ENCODE measurements at places on chromosomes 2 and 18.

- no peak for DNase-seq
Measured at GRCh38 chr2:20682167-20682920, 15.4 kb downstream of the GDF7 start.

DNA sequence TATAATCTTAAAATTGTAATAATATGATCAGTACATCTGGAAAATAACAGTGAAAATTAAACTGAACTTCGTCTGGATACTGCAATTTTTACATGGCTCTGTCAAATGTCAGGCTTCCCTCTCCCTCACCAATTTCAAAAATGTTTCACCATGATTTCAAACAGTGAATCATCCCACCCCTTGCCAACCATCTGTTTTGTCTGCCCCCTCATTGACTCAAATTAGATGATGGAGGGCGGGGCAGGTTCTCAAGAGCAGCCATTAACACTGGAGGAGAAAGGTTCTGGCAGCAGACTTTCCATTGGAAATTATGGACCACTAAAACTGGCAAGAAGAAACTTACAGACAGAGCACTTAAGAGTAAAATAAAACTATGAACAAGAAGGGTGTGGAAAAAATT is 1195.7 kb upstream of the ZEB2 start:
- no peak for DNase-seq

DNA sequence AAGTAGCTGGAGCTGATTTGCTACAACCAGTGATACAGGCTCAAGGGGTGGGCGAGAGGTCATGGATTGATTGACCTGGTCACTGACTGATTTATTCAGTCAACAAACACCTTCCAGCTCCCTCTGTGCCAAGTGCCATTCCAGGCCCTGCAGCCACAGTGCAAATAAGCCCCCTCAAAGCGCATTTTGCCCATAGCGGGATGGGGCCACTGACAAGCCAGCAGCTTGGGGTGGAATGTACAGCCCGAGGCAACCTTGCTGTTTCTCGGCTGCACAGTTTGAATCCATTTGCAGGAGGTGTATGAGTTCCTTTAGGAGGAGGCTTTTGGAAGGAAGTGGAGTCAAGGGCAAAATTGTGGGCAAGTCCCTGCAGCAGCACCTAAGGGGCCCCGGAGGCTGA is 235.2 kb downstream of the TPGS2 start:
- DNase-seq = no peak

GRCh38 chr2:118846953-118847761 is at the start of gene EN1:
TSS of gene EN1 (minus strand) at chr2:118847648. CDS start at chr2:118847167, 481 bp downstream.
- DNase-seq = no peak

DNA sequence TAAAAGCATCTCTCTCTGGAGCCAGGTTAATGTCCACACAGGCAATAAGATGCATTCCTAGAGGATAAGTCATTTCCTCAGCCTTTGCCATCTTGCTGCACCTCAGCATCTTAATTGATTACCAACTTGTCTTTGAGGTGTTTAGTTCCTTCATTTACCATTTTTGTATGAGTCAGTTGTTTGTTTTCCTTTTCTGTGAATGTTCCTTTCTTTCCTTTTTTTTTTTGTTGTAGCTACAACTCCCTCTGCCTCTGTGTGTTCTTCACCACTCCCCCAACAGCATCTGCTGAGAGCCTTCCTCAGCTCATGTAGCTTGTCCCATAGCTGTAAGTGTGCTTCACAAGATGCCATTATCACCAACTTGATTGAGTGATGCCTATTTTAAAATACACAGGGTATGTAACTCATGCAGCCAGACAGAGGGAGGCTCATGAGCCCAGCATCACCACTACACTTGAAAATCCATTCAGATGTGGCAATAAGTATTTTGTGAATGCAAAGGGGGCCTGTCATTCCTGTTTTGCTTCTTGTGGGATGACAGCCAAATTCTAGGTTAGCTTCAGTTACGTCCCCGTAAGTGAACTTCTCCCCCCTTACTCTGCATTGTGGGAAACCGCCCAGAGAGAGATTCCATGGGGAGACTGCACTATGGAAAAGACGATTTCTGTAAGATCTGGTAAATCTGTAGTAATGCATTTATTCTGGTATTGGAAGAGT is 315.9 kb upstream of the ZEB2 start:
- DNase-seq = no peak

GRCh38 chr2:55391615-55392242 is 27.9 kb downstream of the CCDC88A start:
- DNase-seq = no peak

DNA sequence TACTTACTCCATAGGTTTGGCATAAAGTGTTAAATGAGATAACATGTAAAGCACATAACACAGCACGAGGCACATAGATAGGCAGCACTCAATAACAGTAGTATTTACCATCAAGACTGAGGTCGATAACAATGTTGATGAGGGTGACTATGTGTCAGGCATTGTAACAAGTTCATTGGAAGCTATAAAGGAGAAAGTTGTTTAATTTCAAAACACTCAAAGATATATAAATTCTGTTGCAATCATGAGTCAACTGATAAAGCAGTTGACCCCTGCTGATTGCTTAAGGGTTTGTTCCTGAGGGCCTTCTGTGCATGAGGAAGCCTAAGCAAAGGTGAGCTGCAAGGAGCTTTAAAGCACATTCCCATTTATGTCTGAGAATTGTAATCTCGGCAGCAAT is 760.5 kb downstream of the SATB2 start:
- no peak for DNase-seq

GRCh38 chr2:205650931-205651330 is 31.4 kb upstream of the NRP2 start:
- no peak for DNase-seq

DNA sequence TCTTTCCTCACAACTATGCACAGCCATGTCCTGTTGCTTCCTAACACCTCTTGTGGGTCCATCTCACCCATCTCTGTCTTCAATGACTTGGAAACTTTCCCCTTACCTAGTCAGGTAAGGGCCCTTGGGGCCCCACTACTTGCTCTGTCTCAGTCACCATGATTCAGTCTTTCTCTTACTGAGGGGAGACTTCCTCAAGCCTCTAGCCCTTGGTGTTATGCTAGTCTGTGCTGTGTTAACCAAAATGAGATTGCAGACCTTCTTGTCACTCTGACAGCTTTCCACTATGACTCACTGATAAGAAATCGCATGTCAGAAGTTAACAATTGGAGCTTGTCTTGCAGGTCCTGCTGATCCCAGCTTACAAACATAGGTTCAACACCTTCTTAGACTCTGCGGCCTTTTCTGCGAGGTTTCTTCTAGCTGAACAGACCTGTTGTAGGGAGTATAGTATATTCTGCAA is 65.3 kb downstream of the WDR75 start:
- DNase-seq = peak; percentile 38

Measured in activated T-cell treated with anti-CD3 and anti-CD28 coated beads, Interleukin-2, amount 50 U/mL, for 48 hours (primary cell).